A549 treated with AZD2906 at 1 μM for 4 hours (cell line): ENCODE measurements at places on chromosomes 16 and 17. TPM values are rescaled to one million over a fixed set of nuclear protein-coding genes. Genes with fewer than 3 reads are reported as not detected.

YPEL2 gene
- total RNA-seq = 1.5 to 2.8 TPM (median 2.6 TPM) in 5 replicates

ELMO3 gene
- total RNA-seq = 0.80 to 1.7 TPM (median 1.5 TPM) in 5 replicates

NPW gene
- 0.65 to 1.4 TPM (median 0.88 TPM) in 5 replicates for total RNA-seq

KRT40 gene
- total RNA-seq = not detected in 5 replicates

CHD9NB gene
- total RNA-seq = 0.88 to 1.3 TPM (median 1.1 TPM) in 5 replicates

SGCA gene
- 1.0 to 2.8 TPM (median 1.6 TPM) in 5 replicates for total RNA-seq
